ENCODE measurements at places on chromosomes 4 and X.

GRCh38 chr4:1296324-1297022 is 6.8 kb downstream of the MAEA start:
- DNase-seq: no peak

GRCh38 chr4:110636171-110636679 is 13.3 kb upstream of the PITX2 start:
- no peak for DNase-seq

- DNase-seq: peak; percentile 74
These were observed 191.4 kb downstream of the NDST4 start for GRCh38 chr4:114921790-114922591.

DNA sequence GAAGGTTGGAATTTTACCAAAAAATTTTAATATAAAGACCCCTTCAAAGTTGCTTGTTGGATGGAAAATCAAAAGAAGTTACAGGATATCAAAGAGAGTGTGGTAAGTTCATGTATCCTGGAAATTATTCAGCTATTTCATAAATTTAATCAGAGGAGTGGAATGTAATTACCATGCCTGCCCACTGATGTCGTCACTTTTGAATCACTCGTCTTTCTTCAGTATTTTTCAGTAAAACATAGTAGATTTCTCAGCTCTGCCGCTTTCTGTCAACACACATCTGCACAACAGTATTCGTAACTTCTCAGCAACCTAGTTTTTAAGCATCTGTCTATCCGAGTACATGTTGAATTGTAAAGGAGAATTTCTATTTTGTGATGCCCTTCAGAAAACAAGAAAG is 2163.0 kb upstream of the AGA start:
- DNase-seq: no peak

DNA sequence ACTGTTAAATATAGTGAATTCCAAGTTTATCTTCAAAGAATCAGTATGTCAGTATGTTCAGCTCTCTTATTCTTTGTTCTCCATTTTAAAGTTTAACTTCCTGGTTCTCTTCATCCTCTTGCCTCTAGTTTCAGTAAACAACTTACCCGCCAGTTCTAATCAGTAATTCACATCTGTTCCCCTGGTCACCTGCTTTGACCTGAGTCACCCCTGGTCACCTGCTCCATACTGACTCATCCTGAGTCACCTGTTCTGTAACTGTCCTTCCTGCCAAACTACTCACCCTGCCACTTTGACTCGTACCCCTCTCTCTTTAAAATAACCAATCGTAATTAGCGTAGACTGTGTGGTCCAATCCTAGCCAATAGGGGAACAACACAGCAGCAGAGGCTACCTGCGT is 992.7 kb upstream of the HS3ST1 start:
- DNase-seq: no peak

- DNase-seq: no peak
These were observed 173.0 kb upstream of the CASK start for GRCh38 chrX:42096265-42096920.

GRCh38 chr4:126004941-126005340 is 690.2 kb downstream of the FAT4 start:
- DNase-seq: no peak

GRCh38 chr4:3361406-3361805 is 68.6 kb downstream of the RGS12 start:
- no peak for DNase-seq

GRCh38 chr4:29336861-29337260 is 1383.3 kb upstream of the PCDH7 start:
- no peak for DNase-seq

DNA sequence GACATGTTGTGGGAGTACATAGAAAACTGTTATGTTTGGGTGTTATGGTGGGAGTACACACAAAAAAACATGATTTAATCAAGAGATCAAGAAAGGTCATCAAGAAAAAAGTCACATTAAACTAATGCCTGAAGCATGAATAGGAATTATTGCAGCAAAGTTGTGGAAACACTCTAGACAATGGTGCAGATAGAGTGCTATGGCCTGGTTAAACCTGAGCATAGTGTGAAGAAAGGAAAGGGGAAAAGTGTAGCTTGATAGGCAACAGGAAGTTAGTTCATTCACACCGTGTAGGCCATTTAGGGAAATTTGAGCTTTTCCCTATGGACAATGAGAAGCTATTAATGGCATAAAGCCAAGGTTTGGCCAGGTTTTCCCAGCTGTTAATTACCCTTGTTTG is 162.1 kb upstream of the EMCN start:
- DNase-seq: peak; percentile 52

- DNase-seq: no peak
These were observed 87.8 kb downstream of the PLAC1 start for GRCh38 chrX:134570509-134570846.

Measured in NCI-H1105 (cell line).